Stimulated activated CD4-positive, alpha-beta T cell treated with anti-CD3 and anti-CD28 coated beads, Interleukin-4, amount 100 ng/mL, for 24 hours (primary cell): ENCODE measurements at places on chromosomes 7 and 10.

DNA sequence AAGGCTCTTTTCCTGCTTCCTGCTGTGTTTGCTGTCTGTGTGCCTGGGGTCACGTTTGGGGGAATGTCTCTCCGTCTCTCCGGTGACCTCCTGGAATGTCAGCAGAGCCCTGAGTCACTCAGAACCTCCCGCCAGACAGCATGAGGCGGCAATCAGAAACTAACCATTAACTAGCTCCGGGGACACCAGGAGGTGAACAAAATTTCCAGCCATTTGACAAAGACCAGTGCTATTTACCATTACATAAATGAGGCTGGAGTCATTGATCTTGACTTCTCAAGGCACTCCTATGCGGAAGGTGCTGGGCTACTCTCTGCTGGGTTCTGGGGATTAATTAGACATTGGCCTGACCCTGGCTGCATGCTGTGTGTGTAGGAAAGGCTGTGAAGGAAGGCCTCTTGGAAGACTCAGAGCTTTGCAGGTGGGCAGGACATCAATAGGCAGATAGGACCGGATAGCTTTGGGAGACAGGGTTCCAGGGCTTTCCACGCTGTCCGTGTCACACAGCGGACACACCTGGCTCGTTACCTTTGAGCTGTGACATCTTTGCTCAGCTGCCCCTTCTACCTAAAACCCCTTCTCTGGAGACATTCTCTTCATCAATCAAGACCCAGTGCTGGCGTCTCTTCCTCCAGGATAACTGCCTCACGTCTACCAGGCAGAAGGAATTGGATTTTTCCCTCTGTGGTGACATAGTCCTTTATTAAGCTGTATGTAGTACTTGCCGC is 77.0 kb downstream of the PFKFB3 start:
- DNase-seq, result no peak

DNA sequence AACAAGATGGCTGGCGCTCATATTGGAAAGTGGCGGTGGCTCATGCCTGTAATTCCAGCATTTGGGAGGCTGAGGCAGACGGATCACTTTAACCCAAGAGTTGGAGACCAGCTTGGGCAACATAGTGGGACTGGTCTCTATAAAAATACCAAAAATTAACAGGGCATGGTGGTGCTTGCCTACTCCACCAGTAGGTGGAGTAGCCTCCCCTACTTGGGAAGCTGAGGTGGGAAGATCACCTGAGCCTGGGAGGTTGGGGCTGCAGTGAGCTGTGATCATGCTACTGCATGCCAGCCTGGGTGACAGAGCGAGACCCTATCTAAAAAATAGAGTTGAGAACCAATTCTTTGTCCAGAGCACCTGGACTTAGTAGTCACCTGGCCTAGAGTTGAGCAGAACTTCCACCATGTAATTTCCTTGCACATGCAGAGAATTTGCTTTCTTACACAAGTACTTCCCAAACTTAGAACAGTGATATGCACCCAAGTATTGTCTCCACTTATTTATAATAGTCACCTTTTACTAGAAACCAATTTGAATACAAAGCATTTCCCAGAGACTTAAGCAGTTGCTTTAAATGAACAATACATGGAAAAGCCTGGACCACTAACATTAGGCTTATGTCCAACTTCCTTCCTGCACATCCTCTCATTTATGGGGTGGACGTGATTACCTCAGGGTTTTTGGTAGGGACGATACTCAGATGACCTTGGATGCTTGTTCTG is 15.9 kb downstream of the LAMB4 start:
- DNase-seq, result no peak

DNA sequence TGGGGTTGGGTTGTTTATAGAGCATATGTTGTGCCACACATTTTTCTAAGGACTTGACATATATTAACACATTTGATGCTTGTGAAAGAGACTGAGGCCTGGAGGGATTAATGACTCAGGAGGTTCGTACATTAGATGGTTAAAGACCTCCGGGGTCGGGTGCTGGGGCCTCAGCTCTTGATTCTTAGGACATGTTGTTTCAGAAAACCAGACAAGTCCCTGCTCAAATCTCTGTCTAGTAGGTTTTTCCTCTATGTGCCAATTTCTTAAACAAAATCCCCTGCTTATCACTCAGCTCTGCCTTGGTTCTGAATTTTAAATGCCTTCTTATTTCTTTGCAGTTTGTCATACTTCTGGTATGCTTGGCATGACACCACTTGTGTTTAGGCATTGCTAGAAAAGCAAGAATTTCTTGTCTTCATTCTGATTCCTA is 5.8 kb downstream of the UPP1 start:
- DNase-seq, result no peak

- DNase-seq, result no peak
Observed at GRCh38 chr10:19964625-19965024, 148.4 kb downstream of the PLXDC2 start.

GRCh38 chr7:40437498-40437897 is 302.7 kb downstream of the SUGCT start:
- DNase-seq, result no peak

GRCh38 chr10:49579621-49580020 is 30.5 kb upstream of the SLC18A3 start:
- DNase-seq, result no peak
